Mesenteric fat pad (tissue), 1 donor: ENCODE measurements at places on chromosomes 12 and 14. TPM values are rescaled to one million over a fixed set of nuclear protein-coding genes. Genes with fewer than 3 reads are reported as not detected.

DNA sequence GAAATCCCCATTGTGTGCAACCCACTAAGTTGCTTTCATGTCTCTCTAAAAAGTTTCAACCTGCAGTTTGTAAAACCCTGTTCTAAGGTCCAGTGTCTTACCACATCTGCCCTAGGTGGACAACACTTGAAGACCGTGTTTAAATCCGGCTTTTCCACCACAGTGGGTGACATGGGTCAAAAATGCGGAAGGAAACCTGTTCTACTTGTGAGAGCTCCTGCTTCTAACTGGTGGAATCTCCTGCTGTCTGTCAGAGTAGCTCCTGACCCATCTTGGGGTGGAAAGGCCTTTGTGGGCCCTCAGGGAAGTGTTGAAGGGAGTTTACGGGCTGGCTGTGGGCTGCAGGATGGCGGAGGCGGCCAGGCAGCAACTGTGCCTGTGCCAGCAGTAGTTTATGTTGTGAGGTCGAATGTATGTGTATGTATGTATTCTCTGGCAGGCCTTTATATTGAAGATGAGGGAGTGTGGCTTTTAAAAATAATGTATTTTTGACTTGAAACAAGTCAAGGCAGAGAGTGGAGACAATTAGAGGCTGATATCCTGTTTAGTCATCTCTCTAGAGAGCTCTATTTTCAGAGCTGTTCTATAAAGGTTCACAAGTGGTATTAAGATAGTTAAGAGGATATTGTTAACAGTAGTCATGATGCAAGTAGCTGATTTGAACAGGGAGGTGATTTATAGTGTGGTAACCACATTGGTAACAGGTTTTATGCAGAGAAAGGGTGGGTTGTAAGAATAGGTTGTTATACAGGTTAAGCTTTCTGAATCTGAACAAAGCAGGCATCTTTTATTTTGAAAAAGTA lies 67.0 kb downstream of the PRKCH start:
- no peak for DNase-seq

Gene ACAD10
- total RNA-seq, result 15.6 TPM

GRCh38 chr14:79836577-79836976 lies 374.7 kb downstream of the DIO2 start:
- no peak for DNase-seq

Gene IGFBP6
- total RNA-seq, result 195 TPM

GRCh38 chr12:3405821-3406220 lies 85.2 kb upstream of the PRMT8 start:
- no peak for DNase-seq

DNA sequence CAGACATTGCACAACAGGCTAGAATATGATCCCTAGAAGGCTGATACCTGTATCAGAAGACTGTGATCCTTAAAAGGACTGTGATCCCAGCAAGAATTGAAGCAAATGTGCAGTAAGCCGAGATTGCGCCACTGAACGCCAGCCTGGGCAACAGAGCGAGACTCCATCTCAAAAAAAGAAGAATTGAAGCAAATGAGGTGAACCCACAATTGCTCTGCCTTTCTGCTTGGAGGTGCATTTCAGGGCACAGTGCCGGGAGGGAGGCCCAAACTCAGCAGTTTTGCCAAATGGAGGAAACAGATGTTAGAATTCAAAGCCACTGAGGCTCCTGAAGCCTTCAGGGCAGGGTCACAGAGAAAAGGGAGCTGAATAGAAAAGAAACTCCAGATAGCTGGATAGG lies 61.1 kb upstream of the COCH start:
- DNase-seq, result no peak

Gene APOLD1
- 165 TPM for total RNA-seq

GRCh38 chr14:89289477-89289876 lies 127.6 kb downstream of the FOXN3 start:
- DNase-seq, result no peak

Gene IQSEC3
- total RNA-seq, result 8.1 TPM

Gene ADAMTS20
- total RNA-seq, result not detected

- DNase-seq, result no peak
These were observed 207.9 kb downstream of the BMP4 start for GRCh38 chr14:53748691-53749090.

DNA sequence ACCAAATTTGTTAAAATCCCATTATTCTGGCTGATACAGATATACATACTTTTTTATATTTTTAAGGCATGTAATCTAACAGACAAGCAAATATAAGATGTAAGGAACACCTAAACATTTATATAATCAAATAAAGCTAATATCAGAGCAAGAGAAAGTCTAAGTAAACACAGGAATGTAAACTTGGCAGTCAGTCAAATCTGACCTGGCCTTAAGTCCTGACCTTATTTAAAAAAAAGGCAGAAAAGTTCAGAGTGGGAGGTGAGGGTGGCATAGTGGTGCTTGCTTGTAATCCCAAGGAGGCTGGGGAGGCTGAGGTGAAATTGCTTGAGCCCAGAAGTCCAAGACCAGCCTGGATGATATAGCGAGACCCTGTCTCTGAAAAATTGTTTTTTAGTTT lies 152.6 kb downstream of the DERA start:
- DNase-seq, result no peak

Gene C12orf60
- total RNA-seq, result 0.51 TPM

GRCh38 chr12:114245555-114245954 lies 160.4 kb downstream of the TBX5 start:
- DNase-seq, result no peak
